Activated CD8-positive, alpha-beta T cell treated with anti-CD3 and anti-CD28 coated beads for 36 hours (primary cell): ENCODE measurements at places on chromosomes 2 and 18.

DNA sequence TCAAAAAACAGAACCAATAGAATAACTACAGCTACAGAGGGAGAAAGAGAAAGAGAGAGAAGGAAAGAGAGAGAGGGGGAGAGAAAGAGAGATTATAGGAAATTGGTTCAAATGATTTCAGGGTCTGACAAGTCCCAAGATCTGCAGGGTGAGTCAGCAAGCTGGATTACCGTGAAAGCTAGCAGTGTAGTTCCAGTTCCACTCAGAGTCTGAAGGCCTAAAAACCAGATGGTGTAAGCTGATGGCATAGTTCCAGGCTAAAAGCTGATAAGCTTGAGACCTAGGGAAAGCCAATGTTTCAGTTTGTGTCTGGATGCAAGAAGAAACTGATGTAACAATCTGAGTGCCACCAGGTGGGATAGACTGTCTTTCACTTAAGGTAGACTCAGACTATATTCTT, 397.7 kb downstream of the TRIB2 start:
- no peak overlapping the region for H3K27ac ChIP-seq
- H3K27me3 ChIP-seq = peaks cover 13% of the 10 kb centered on the region
- H3K4me1 ChIP-seq = no peaks in the 10 kb centered on the region
- no peak for DNase-seq

GRCh38 chr18:35045806-35046205, 4.6 kb downstream of the MAPRE2 start:
- no peaks in the 10 kb centered on the region for H3K27me3 ChIP-seq
- DNase-seq = no peak
- H3K4me3 ChIP-seq = peak overlapping the region; percentile 85
- H3K27ac ChIP-seq = peak overlapping the region; percentile 98
- peaks cover 19% of the 10 kb centered on the region for H3K36me3 ChIP-seq
- peaks cover 71% of the 10 kb centered on the region for H3K4me1 ChIP-seq

DNA sequence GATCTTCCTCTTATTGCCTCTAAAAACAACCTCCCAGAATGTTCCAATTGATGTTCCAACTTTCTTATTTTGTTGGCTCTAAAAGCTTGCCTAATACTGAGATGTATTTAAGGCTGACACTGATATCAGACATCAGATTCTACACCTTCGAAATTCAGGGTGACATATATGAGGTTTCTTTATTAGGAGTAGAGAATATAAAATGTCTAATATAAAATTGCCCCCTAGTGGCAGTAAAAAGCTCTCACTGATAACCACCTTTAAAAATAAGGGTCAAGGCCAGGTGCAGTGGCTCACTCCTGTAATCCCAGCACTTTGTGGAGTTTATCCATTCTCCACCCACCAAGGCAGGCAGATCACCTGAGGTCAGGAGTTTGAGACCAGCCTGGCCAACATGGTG, 789.7 kb upstream of the SLC39A10 start:
- no peaks in the 10 kb centered on the region for H3K4me1 ChIP-seq
- no peak overlapping the region for H3K4me3 ChIP-seq
- no peak for DNase-seq
- no peaks in the 10 kb centered on the region for H3K36me3 ChIP-seq
- no peak overlapping the region for H3K27ac ChIP-seq

DNA sequence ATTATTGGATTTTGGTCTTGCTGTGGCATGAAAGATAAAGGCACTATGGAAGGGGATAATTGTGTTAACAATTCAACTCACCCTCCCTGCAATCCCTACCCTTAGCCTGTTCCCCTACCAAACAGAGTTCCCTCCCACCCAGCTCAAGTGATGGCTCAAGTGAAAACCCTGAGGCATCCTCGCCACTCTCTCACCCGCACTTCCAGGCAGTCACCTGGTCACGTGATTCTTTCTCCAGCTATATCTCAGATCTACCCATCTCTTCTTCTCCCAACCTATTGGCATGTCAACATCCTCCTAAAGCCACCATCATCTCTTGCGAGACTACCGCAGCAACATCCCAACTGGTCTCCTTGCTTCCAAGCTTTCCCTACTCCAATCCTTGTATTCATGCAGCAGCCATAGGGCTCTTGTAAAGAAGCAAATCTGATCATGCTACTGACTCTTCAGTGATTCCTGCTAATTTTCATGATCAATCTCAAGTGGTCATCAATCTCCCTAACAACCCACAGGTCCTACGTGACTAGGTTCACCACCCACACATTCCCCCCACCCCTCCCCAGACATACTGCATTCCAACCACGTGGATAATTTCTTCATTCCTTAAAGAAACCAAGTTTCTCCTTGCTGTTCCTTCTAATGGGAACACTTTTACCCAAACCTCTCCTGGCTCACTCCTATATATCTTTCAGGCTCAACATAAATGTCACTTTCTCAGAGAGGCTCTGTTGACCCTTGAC, 66.7 kb downstream of the MBD2 start:
- H3K27ac ChIP-seq = no peak overlapping the region
- peaks cover 5% of the 10 kb centered on the region for H3K4me1 ChIP-seq
- peaks cover 69% of the 10 kb centered on the region for H3K36me3 ChIP-seq
- no peak for DNase-seq
- no peaks in the 10 kb centered on the region for H3K27me3 ChIP-seq
- H3K4me3 ChIP-seq = no peak overlapping the region

- H3K4me1 ChIP-seq = peaks cover 51% of the 10 kb centered on the region
- H3K27ac ChIP-seq = peak overlapping the region; percentile 55
- H3K27me3 ChIP-seq = no peaks in the 10 kb centered on the region
Observed at GRCh38 chr2:189659734-189660133, 1.5 kb upstream of the ASNSD1 start.

GRCh38 chr2:48693645-48694044, 61.9 kb downstream of the LHCGR start:
- H3K27ac ChIP-seq = no peak overlapping the region
- no peak for DNase-seq
- H3K4me3 ChIP-seq = no peak overlapping the region
- no peaks in the 10 kb centered on the region for H3K36me3 ChIP-seq

DNA sequence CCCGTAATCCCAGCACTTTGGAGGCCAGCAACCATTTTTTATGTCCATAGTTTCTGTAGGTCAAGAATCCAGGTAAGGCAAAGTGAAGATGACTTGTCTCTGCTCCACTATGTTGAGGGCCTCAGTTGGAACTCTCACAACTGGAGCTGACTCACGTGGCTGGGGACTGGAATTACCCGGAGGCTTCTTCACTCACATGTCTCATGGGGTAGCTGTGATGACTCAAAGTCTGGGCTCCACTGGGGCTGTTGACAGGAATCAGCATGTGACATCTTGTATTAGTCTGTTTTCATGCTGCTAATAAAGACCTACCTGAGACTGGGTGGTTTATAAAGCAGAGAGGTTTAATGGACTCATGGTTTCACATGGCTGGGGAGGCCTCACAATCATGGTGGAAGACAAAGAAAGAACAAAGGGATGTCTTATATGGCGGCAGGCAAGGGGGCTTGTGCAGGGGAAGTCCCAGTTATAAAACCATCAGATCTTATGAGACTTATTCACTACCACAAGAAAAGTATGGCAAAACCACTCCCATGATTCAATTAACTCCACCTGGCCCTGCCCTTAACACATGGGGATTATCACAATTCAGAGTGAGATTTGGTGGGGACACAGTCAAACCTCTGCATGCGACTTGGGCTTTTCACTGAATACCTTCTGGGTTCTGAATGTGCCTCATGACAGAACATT, 7.8 kb upstream of the PPP1R1C start:
- peak; percentile 39 for DNase-seq
- no peaks in the 10 kb centered on the region for H3K36me3 ChIP-seq
- peak overlapping the region; percentile 52 for H3K27ac ChIP-seq
- H3K4me3 ChIP-seq = no peak overlapping the region
